Cardiac fibroblast (primary cell): ENCODE measurements at places on chromosomes 2 and 18.
A peak's percentile ranks its signal among the peaks of the same experiment; 100 is the strongest.

DNA sequence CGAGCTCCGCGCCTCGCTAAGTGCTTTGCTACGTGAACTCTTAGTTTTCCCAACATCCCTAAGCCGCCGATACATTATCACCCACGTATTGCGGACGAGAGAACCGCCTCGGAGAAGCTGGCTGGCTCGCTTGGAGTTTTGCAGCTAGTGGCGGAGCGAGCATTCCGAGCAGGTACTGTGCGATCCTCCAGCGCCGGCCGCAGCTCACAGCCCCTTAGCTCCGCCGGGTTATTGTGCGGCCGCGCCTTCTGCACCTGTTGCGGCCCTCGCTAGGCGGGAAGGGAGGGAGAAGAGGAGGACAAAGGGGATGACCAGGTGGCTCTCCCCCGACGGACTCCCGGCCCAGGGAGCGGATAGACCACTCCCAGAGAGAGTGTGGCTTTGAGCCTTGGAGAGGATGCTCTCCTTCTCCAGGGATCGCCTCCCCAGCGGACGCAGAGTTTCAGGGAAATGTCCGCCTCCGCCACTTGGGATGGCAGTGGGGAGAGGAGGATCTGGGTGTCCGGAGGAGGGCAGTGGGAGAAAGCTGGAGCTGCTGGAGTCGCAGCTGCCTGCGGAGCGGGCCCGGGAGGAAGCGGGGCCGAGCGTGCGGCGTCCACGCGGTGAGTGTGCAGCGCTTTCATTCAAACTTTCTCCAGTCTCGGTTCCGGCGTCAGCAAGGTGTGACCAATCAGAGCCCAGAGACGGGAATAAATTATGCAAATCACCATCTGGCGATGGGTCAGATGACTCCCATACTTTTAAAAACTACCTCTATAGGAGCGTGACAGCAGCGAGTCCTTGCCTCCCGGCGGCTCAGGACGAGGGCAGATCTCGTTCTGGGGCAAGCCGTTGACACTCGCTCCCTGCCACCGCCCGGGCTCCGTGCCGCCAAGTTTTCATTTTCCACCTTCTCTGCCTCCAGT, at the start of gene LIPG:
Gene LIPG, plus strand, starts transcription at position 769 of the 905 bp plus-strand sequence. CDS start 252 bp downstream, outside the sequence.
- DNase-seq, result peak; percentile 89

GRCh38 chr2:32671885-32672533, 44.2 kb downstream of the TTC27 start:
- DNase-seq, result no peak

DNA sequence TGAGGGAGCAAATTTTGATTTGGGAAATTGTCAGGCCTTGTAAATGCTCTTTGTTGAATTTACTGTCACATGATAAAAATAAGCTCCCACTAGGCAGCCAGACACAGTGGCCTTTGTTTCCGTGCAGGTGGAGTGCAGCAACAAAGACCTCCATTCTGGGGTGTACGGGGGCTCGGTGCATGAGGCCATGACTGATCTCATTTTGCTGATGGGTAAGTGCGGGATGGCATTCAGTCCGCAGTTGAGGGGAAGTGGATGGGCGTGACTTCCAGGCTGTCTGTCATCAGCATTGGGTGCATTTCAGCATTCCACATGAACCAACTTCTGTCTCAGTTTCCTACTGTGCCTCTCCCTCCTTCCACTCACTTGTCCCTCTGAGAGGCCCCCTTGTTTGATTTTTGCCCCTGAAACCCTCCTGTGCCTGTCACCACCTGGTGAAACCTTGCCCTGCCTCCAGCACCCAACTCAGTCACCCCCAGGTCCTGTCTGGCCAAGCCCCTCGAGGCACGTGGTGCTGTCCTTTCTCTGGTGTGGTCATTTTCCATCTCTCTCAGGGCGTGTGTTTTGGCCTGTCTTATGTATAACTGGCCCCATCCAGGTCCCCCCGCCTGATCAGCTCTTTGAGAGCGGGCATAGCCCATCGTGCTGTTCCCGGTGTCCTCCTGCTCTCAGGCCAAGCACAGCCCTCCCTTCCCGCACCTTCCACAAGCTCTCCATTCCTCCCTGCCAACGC, 16.3 kb downstream of the CNDP2 start:
- no peak for DNase-seq

GRCh38 chr2:6683516-6683915, 182.2 kb downstream of the CMPK2 start:
- no peak for DNase-seq

- DNase-seq, result no peak
Measured at GRCh38 chr18:8609659-8610458, 622 bp downstream of the RAB12 start.
